ENCODE measurements at places on chromosomes 12 and 14.

GRCh38 chr12:104734541-104735095 lies 223.5 kb downstream of the SLC41A2 start:
- DNase-seq, result no peak

DNA sequence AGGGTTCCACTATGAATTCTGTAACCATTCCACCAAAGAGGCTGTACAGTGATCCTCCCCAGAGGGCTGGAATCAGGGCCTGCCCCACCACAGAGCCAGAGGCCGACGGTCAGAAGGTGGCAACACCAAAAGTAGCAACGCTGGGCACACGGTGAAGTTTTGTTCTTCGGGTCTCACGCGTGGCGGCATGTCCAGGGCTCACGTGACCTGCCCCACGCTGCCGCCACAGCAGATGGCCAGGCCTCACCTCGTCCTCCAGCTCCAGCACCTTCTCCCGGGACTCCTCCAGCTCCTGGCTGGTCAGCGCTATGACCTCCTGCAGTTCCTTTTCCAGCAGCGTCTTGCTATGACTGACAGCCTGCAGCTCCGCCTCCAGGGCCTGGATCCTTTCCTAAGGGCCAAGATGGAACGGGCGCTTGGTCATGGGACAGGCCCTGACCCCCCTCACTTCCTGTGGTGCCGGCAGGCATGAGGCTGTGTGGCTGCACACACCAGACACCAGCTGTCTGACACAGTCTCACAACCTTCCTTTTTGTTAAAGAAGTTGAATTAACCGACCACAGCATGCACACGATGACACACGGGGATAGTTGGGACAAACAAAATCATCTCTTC lies 22.4 kb upstream of the ANKLE2 start:
- DNase-seq, result no peak

GRCh38 chr14:100784523-100785337 lies 41.2 kb upstream of the MEG3 start:
- no peak for DNase-seq

- no peak for DNase-seq
Measured at GRCh38 chr12:105961821-105962671, 176.7 kb downstream of the NUAK1 start.

DNA sequence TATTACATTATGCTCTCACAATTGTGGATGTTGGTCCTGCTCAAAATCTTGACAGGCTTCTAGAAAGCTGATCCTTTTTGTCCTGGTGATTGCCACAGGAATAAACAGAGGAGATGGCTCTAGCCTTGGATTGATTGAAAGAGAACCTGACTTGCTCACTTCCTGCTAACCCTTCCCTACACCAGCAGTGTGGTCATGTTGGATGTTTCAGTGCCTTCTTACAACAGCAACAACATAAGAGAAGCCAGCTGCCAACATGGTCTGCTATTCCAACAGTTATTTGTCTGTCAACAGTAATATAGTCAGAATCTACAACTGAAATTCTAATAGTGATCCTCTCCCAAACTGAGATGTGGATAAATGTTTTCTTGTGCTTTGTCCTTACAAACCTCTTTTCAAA lies 311.6 kb upstream of the DIO2 start:
- DNase-seq, result no peak

DNA sequence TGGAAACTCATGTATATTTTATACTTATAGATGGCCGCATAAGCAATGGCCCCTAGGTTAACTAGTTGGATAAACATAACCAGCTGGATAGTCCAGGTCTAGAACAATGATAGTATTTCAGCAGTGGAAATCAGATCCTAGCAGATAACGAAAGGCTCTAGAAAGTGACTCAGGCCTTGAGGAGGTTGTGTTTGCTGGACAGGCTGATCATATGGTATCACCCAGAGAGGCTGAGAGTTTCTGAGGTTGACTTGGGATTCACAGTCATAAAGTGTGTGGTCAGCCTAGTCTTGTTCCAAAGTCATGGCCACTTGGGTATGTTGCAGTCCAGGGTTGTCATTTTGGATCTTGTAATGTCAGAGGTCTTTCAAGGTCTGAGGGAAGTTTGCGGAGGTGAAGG lies 16.8 kb downstream of the FLVCR2 start:
- DNase-seq, result no peak

GRCh38 chr12:46404225-46404631 lies 31.7 kb upstream of the SLC38A2 start:
- DNase-seq, result no peak

- DNase-seq, result no peak
Measured at GRCh38 chr14:32304296-32304695, 24.8 kb upstream of the AKAP6 start.

DNA sequence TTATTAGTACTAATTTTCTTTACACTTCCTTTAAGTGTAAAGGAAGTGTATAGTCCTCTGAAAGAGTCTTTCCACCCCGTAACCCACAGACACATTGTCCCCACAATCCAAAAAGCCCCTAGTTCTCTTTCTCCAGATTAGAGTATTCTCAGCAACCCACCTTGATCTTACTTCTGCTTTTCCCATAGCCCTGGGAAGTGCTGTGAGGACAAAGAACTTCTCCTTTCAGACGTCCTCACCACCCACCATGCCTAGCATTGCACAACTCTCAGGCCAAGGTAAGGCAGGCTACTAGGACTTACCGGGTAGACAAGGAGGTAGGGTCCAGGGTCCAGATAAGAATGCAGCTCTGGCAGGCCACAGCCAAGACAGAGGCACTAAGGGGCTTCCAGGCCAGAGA lies 7.4 kb downstream of the AAAS start:
- DNase-seq, result no peak

GRCh38 chr14:69539631-69540410 lies 34.9 kb downstream of the CCDC177 start:
- no peak for DNase-seq

- DNase-seq, result no peak
Measured at GRCh38 chr12:22828066-22828465, 203.1 kb downstream of the ETNK1 start.

DNA sequence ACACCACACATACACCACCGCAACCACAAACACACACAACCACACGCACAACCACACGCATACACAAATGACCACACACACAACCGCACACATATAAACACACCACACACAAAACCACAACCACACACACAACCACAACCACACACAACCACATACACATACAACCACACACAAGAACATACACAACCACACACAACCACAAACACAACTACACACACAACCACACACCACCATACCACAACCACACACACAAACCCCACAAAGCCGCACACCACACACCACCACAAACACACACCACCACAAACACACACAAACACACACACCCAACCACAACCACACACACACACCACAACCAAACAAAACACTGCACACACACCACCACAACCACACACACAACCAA lies 107.5 kb upstream of the FZD10 start:
- DNase-seq, result no peak

DNA sequence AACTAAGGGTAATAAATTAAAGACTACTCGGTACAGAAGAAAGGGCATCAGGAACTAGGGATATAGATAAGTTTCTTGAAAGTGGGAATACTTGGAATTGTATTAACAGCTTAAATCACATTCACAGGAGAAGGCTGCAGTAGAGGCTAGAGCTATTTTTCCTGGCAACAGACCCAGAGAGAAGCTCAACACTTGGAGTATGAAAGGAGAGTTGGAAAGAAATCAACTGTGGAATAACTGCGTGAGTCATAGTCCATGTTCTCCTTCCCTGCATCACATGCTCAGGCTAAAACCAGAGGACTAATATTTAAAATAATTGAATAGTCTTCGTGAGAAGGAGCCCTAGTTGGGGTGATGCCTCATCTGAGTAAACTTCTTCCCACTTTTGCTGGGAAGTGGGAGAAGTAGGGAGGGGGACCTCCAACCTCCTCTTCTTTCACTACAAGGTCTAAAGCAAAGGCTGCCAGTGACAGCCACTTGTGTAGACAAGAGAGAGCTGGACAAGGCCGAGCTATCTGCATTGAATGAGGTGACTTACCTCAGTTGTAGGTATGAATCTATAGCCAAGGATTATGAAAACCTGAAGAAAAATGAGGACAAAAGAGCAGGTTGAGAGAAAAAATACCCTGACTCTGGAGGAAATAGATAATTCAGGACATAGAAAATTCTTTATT lies 32.7 kb downstream of the DYRK2 start:
- DNase-seq, result no peak

GRCh38 chr12:123142921-123143735 lies 7.8 kb downstream of the PITPNM2 start:
- no peak for DNase-seq

DNA sequence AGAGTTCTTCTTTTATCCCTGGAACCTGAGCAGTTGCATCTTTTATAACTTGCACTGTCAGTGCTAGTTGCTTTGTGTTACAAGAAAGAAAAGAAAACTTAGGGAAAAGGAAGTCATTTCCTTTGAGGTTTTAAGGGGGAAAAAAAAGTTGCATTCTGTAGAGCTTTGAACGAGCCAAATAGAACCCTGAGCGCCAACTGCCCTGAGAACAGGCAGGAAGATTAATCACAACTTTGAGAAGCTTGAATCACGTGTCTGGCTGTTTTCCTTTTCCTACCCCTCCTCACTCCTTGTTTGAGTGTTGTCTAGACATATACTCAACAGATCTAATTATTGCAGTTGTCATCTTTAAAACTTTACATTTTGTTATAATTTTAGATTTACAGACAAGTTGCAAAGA lies 12.5 kb downstream of the PCNX1 start:
- DNase-seq, result no peak

All from NCI-H1105 (cell line).